ENCODE measurements at places on chromosomes 2 and 18.

GRCh38 chr2:225086439-225086838 lies 44.2 kb upstream of the DOCK10 start:
- no peak for DNase-seq

- DNase-seq, result no peak
Observed at GRCh38 chr2:140502951-140503630, 1627.7 kb downstream of the LRP1B start.

DNA sequence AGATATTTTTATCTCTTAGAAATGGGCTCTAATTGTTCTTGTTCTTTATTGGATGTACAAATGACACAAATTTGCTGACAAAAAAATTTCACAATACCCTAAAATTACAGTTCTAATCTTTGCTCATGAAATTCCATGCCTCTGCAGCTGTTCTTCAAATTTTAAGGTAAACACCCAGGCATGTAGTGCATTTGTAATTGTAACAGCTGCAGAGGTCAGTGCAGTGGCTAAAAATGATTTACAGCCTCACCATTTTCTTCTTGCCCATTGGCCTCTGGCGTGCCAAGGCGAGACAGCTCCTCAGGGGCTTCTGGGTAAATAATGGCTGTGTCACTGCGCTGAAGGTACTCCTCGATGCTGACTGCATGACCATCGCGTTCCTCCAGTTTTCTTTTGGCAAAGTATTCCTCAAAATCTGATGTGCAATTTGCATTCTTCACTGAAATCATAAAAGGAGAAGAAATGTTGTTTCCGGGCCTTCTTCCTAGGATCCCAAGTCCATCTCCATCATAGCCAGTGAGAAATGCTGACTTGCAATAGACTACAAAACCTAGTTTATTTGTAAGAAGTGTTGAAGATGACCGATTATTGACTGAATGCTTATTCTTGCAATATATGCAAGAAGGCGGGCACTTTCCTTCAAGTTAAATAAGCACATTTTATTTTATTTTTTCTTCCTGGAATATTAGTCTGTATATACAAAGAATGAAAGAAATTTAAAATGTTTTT lies 115.2 kb downstream of the ZEB2 start:
- no peak for DNase-seq

DNA sequence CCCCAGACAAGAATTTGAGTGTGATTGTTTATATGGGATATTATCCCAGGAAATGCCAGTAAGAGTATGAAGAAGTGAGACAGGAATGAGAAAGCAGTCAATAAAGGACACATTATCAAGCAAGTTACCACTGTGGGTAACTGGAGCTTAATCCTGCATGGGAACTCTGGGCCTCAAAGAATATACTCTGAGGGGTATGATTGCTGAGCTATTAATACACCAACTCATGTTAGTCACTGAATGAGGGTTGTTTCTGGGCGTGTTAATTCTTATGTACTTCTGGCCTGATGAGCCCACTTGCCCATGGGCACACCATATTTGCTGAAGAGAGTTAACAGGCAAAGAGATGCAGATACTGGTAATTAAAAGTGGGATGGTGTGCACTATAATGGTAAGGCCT lies 26.6 kb upstream of the PAIP2B start:
- DNase-seq, result no peak

- no peak for DNase-seq
Observed at GRCh38 chr2:69830045-69830905, 815 bp downstream of the GMCL1 start.

DNA sequence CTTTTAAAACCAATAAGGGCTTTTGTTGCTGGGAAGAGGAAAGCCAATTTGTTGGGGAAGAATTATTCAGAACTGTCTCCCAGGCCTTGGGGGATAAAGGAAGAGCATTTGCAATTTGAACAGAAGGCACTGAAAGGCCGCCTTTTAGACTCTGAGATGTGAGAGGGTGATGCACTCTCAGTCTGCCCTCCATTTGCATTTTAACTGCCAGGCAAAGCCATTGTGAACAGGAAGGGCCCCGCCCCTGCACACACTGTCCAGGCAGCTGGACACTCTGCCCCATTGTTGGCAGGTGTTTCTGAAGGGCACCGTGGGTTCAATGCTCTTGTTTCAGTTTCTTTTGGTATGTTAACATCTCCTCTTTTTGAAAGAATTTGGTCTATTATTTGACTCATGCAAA lies 169.5 kb upstream of the COPS8 start:
- no peak for DNase-seq

DNA sequence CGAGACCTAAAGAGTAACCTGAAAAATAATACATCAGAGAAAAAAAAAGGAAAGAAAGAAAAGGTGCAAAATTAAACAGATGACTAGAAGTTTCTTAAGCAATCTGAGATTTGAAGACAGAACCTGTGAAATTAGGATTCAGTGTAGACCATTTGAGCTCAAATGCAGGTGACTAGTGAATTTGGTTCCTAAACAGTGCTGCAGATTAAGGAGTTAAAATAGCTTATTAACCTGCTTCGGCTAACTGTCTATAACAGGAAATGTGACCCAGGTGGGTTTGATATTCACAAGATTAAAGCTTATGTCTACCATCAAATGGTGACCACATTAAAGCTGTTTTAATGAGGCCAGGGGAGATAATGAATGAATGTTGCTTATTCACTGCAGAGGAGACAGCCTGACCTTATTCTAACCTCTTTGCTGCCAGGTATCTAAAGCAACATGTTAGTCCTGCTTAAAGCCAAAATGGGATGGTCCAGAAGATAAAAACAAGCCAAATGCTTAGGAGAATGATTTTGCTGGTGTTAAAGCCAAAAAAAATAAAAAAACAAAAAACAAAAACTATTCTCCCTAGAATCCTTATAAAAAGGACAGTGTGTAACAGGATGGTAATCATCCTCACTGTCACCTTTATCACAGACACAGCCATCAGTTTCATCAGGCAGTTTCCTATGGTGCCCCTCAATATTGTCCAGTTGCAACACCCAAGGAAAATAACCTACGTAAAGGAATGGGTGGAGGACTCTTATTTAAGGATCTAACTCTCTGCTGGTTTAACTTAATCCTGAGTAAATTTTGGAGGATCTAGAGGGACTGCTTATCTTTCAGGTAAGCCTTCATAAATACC lies 769.0 kb upstream of the ZEB2 start:
- no peak for DNase-seq

DNA sequence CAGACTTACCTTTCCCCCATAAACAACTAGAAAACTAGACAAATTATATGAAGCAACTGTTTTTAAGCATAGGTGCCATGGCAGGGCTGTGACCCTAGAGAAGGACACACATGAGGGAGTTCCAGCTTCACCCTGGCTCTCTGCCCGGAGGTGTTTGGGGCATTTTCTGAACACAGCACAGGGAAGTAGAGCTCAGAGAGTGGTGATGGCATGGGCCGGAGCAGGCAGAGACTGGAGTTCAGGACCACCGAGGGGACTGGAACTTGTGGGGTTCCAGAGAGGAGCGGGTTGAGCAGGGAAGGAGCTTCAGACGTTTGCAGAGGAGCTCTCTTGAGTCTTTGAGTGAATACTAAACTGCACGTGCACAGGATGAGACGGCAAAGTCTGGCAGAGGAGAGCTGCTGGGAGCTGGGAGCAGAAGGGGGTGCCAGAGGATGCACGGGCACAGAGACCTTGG lies 26.5 kb upstream of the KLF11 start:
- DNase-seq, result no peak

- no peak for DNase-seq
Observed at GRCh38 chr18:46366751-46367376, 262.7 kb downstream of the HAUS1 start.

GRCh38 chr2:27573452-27573851 lies 9.4 kb upstream of the ZNF512 start:
- DNase-seq, result no peak

GRCh38 chr2:24181849-24182248 lies 7.0 kb downstream of the FAM228A start:
- no peak for DNase-seq

- no peak for DNase-seq
Observed at GRCh38 chr2:14828968-14829367, 196.5 kb downstream of the LRATD1 start.

DNA sequence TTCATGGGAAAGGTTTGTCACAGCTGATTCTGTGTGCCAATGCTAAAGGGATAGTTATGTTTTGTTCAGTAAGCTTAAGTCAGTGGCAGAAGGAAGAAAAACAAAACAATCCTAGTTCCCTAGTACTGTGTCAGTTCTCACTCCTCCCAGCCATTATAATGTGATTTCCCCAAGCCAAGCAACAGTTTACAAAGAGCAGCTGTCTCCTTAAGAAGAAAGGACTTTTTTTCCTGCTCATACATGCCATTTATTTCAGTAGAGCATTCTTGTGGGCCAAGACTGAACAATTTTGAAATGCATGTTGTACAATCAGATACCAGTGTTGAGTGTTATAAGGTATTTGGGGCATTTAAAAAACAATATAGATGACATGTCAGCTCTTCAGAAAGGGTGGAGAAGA lies 52.1 kb downstream of the NEMP2 start:
- no peak for DNase-seq

GRCh38 chr2:144201126-144201525 lies 318.8 kb downstream of the ZEB2 start:
- no peak for DNase-seq

GRCh38 chr18:54316071-54316820 lies 41.4 kb downstream of the STARD6 start:
- no peak for DNase-seq

- DNase-seq, result no peak
Observed at GRCh38 chr2:181185948-181186347, 205.5 kb downstream of the UBE2E3 start.

- DNase-seq, result no peak
Observed at GRCh38 chr2:234422273-234422732, 74.6 kb downstream of the ARL4C start.

GRCh38 chr2:1886405-1886992 lies 142.2 kb upstream of the PXDN start:
- DNase-seq, result no peak

Data from activated naive CD4-positive, alpha-beta T cell (primary cell).